ENCODE measurements at places on chromosomes 6 and 20.

GRCh38 chr6:160076009-160076408, 45.6 kb upstream of the SLC22A1 start:
- DNase-seq, result no peak

DNA sequence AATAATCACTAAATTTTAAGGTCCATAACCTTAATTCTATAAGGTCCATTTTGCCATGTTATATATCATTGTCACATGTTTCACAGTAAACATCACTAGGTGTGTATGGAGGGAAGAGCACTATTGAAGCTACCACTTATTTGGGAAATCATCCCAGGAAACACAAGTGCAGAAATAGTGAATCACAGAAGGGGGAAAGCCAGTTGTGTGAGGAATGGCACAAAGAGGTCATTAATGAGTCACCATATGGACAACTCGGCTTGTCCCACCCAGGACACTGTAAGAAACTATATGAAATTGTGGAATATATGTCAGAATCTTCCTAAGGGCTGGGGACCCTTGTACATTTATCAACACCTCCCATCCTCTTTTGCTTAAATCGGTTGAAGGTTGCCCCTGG, 13.7 kb downstream of the BTN3A1 start:
- DNase-seq, result no peak

- DNase-seq, result no peak
Observed at GRCh38 chr6:154386848-154387717, 30.5 kb upstream of the IPCEF1 start.

GRCh38 chr6:28769626-28770402, 154.0 kb downstream of the TRIM27 start:
- DNase-seq, result no peak

GRCh38 chr6:13766201-13766634, 48.1 kb downstream of the MCUR1 start:
- DNase-seq, result no peak

DNA sequence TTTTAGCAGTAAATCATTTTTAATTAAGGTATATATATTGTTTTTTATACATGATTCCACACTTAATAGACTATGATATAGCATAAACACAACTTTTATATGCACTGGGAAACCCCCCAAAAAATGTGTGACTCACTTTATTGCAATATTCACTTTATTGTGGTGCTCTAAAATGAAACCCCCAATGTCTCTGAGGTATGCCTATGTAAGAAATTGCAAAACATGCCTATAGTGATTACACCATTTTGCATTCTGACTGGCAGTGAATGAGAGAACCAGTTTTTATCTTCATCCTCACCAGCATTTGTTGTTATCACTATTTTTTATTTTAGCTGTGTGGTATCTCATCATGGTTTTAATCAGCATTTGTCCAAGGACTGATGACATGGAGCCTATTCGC, 8.5 kb upstream of the CST11 start:
- no peak for DNase-seq

GRCh38 chr6:95576998-95577303, 384 bp upstream of the MANEA start:
- no peak for DNase-seq

- no peak for DNase-seq
Observed at GRCh38 chr6:100427452-100427851, 37.3 kb downstream of the SIM1 start.

DNA sequence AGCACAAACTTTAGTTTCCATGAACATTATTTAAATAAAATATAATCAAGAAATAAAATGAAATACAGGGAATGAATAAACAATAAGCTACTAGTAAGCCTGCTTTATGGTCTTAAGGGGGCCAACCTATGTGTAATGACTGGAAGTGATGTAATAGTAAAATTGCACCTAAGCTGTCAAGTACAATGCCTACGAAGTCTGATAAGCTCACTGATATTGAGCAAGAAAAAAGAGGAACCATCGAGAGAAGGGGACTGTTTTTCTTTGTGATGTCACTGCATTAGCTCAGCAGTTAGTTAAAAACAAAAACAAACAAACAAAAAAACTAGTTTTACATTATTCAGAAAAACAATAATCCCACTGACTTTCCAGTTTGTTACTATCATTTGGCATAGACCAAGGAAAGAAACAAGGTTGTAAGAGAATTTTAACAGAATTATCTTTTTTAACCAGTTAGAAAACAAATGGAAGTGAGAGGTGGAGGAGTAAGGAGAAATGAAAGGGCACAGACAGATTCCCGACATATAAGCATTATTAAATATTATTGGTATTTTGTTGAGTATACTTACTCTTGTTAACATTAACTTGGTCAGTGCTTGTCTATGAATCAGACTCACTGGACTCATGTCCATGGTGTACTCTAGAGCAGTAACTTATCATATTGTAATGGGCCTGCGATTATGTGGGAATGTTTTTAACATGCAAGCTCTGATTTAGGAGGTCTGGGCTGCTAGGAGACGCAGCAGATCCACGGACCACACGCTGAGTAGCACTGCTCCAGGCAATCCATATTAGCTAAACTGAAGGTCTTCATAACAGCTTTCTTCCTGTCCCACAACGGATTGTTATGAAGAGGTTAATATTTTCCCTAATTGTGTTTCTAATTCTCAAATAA, 99.6 kb upstream of the HMGCLL1 start:
- no peak for DNase-seq

- DNase-seq, result no peak
Observed at GRCh38 chr6:138691595-138692057, 81.9 kb upstream of the CCDC28A start.

GRCh38 chr6:112557435-112557834, 210.3 kb downstream of the RFPL4B start:
- no peak for DNase-seq

DNA sequence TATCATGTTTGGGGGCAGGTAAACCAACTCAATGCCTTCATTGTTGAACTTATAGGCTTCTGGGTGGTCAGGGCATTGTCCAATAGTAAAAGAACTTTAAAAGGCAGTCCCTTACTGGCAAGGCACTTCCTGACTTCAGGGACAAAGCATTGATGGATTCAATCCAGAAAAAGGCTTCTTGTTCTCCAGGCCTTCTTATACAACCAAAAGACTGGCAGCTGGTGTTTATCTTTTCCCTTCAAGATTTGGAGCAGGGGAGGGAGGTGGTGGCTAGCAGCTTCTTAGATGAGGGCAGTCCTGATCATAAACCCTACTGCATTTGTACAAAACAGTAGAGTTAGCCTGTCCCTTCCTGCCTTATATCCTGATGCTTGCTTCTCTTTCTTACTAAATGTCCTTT, 57.5 kb downstream of the NCOA3 start:
- no peak for DNase-seq

DNA sequence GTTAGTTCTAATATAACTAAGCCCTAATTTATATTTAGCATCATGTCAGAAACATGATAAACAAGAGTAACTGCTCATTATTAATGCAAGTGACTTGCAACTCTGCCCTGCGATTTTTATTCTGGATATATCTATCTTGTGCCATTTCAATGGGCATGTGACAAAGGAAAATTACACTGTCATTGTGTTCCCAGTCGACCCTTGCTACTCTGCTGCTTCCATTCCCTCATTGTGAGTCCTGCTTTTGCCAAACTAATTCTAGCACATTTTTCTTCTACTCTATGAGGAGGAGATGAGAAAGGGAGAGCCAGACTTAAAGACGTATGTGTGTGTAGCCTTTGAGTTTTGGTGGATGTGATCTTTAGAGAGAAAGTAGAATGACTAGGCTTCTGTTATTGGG, 275.9 kb downstream of the ARHGAP18 start:
- DNase-seq, result no peak

GRCh38 chr6:90397929-90398674, 101.5 kb upstream of the BACH2 start:
- peak; percentile 69 for DNase-seq

DNA sequence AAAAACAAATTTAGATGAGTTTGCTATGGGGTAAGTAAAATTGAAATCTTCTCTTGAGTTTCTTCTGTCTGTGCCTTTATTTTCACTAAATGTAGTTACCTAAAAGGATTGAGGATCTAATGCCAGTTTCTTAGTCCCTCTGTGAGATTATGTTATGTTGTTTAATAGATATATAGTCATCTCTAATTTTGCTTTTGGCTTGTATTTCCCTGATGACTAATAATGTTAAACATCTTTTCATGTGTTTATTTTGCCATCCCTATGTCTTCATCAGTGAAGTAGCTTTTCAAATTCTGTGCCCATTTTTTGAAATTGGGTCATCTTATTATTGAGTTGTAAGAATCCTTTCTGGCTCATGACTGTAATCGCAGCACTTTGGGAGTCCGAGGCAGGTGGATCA, 13.7 kb downstream of the QRSL1 start:
- no peak for DNase-seq

- DNase-seq, result no peak
Observed at GRCh38 chr6:121437851-121438651, 2.6 kb downstream of the GJA1 start.

DNA sequence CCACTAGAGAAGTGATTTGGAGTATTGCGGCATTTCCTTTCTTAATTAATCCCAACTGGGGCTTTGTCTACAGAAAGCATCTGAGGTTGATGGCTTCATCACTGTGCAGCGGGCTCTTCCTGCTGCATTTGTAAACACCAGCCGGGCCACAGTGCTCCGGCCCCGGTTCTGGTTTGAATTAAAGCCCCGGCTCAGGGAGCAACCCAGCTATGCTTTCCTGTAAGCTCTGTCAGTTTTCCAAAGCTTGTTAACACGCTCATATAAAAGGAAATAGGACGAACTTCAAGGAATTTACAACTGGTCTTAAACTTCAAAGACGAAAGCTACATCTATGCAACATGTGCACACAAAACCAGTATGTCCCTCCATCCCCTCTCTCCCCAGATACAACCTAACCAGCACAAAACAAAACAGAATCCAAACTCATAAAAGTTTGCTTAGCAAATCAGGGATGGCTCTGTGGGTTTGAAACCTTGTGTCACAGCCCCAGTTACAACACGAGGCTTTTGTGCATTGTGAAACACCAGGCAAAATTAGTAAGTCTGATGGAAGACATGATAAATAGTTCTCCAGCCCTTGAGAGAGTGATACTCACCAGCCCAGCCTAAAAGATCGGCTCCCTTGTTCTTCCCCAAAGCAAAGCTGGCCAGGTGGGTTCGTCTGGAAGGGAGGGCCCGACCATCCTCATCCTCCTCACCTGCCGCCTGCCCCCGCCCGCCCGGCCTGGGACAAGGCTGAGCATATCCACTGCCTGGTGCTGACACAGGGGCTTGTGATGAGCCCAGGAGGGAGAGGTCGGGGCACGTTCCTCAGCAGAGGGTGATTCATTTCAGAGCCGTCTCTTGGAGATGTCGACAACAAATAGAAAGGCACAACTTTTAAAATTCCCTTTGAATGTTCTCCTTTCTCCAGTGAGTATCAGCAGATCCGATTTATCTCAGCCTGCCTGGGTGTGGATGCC, 197.9 kb downstream of the TFAP2C start:
- DNase-seq, result no peak

- no peak for DNase-seq
Observed at GRCh38 chr20:54133434-54134427, 40.1 kb downstream of the CYP24A1 start.

GRCh38 chr6:99446076-99446475, 21.0 kb upstream of the PNISR start:
- DNase-seq, result no peak

GRCh38 chr20:10332656-10333415, 101.2 kb downstream of the MKKS start:
- DNase-seq, result no peak

DNA sequence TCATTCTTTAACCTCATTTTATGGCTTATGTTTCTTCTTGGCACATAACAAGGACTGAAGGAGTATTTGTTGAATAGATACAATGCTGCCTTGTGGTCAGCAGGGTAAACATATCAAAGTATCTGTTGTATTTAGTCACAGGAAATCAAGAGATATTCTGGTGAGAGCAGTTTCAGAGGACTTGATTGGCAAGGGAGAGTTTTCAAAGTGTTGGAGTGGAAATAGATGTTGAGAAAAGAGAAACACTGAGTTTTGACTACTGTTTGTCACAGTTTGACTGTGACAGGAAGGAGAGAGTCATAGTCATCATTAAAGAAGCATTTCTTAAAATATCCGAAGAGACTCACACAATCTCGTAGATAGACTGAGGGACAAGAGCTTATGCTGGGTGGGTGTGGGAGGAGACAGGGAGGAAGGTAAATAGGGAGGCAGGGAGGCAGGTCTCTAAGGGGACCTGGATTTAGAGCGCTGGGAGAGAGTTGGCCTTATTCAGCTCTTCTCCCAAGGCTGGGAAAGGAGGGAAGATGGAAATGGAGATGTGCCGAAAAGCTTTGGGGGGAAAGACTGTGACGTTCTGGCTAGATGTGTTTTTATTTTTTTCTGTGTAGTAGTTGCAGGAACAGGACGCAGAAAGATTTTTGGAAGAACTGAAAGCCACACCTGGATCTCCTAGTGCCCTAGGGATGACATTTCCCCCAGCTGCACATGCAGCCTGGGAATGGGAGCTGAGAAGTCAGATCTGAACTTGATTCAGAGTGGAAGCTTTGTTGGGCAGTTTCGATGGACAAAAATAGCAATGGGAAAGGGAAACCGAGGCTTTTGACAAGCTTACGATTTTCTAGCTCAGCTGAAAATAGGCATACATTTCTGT, 65.0 kb upstream of the IFNGR1 start:
- DNase-seq, result no peak

DNA sequence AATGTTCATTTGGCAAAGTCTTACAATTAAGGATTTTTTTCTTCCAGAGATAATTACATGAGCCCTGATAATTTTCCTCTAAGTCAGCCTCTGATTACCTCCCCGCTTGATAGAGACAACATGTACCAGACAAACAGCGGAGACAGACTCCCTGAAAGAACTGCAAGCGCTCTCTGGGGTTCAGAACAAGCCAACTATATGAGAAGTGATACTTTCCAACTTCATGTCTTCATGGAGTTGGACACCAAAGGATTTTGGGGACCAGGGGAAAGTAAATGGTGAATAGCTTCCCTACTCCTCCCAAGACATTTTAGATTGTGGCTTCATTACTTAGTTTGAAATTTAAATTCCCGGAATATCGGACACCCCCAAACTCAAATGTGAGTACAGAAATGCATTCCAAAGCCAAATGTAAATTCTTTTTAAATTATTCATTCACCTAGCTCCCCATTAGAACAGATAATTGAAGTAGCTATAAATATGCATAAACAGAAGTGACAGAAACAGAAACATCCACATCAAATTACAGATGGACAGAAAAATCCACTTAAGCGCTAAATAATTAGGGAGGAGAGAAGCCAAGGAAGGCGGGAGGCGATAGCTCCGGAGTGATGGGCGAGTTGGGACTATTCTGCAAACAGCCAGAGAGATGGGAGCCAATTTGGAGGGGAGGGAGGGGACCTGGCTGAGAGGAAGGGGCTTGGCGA, 129.7 kb upstream of the AKAP12 start:
- DNase-seq, result no peak

DNA sequence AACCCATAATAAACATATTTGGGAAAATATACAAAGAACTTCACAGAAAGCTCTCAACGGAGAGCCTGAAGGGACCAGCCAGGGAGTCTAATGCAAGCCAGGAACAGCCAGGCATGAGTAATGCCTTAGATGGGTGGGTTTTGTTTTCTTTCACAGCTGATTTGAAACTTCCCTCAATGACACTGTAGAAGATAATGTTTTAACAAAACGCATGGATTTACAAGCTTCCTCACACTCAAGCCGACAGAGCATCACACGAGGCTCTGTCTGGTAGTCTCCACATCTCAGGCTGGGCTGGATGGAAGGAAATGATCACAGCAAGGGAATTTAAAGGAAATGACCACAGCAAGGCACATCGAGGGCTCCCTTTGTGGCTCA, 113.9 kb downstream of the GMPR start:
- DNase-seq, result no peak
